ENCODE measurements at places on chromosomes 12 and 14.

- DNase-seq = no peak
Observed at GRCh38 chr14:51210594-51210993, 29.5 kb upstream of the TMX1 start.

DNA sequence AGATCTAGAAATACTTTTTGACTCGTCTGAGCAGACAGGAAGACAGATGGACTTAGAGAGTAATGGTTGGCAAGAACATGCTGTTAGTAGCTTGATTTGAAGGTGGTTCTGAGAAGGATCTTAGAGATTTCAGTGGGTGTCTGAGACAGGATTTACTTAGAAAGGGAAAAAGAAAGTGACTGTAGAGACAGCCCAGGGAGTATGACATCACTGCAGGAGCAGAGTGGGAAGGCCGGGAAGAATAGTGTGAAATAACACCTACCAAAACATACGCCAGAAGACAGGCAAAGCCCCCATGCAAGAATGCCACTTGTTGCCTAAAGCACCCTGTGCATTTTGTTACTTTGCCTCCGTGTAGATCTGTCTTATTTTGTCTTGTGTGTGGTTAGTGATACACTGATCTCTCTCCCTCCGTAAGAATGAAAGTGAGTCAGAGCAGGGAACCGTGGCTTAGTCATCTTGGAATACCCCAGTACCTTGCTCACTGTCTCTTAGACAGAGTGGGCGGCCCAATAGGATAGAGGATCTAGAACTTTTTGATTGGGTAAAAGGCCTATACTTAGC, 161.3 kb upstream of the IFNG-AS1 start:
- no peak for DNase-seq

GRCh38 chr12:85720308-85721033, 115.7 kb downstream of the RASSF9 start:
- no peak for DNase-seq

GRCh38 chr14:84312551-84312950, 1217.4 kb upstream of the FLRT2 start:
- no peak for DNase-seq

- DNase-seq = peak; percentile 36
Observed at GRCh38 chr12:101759396-101760047, 20.3 kb upstream of the SYCP3 start.

All from CD4-positive, CD25-positive, alpha-beta regulatory T cell (primary cell).